ENCODE measurements at places on chromosomes 5 and 9.

GRCh38 chr5:168802337-168802736, 223.2 kb upstream of the PANK3 start:
- DNase-seq, result no peak

DNA sequence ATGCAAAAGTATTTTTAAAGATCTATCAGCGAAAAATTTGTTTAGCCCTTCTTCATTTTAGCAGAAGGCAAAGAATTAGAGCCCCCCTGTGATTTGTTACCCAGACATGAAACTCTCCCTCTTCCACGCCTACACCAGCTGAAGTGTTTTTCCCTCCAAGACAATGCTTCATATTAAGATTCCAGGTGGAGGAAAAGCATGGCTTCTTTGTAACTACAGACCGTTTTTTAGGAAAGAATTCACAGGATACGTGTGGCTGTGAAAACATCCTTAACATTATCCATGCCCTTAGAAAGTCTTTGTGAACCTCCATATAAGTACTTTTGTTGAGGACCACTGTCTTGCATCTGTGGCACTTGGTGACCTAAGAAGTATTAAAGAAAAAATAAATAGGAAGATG, 121.8 kb upstream of the MTAP start:
- no peak for DNase-seq

DNA sequence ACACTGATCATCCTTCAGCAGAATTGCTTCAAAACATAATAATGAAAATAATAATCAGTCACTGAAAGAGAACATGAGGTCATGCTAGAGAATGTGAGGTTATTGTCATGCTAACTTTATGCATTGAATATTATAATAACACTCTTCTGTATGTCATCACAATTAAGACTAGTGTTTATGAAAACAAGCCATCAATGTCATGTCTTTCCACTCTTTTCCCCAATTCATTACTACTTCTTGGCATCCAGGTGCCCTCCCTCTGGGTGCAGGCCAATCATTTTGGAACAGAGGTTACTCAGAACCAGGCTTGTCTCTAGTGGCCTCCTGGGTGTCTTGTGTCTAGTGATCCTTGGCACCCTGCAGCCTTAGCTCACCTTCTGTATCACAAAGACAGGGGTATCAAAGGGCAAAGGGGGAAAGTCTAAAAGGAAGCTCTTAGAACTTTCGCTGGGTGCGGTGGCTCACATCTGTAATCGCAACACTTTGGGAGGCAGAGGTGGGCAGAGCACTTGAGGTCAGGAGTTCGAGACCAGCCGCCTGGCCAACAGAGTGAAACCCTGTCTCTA, 217.6 kb upstream of the PIK3R1 start:
- DNase-seq, result no peak

DNA sequence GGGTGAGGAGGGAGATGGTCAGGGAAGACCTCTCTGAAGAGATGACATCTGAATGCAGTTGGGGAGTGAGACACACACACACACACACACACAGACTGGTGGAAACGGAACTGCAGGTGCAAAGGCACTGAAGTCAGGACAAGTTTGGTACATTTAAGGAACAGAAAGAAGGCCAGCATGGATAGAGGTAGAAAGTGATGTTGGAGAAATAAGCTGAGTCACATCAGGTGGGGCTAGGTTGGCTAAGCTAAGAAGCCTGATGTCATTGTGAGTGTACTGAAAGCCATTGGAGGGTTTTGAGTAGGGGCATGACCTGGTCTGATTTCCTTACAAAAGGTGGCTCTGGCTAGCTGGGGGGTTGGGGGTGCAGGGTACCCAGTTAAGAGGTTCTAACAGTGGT, 3.1 kb downstream of the BSPRY start:
- no peak for DNase-seq

DNA sequence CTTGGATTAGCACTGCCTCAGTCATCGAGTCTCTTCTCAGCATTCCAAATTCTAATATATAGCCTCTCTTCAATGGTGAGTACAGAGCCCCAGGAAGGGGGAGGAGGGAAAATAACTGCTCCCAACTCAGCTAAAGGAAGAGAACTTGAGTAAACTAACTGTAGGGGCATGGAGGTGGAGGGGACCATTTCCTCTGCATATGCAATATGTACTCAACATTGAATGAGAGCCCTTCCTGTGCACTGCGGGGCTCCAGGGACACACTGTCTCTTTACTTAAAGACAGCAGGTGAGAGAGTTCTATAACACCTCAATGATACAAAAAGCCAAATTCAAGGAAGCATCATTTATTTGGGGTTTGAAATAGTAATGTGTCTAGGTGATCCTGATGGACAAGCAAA, 75.1 kb downstream of the GNAQ start:
- no peak for DNase-seq

DNA sequence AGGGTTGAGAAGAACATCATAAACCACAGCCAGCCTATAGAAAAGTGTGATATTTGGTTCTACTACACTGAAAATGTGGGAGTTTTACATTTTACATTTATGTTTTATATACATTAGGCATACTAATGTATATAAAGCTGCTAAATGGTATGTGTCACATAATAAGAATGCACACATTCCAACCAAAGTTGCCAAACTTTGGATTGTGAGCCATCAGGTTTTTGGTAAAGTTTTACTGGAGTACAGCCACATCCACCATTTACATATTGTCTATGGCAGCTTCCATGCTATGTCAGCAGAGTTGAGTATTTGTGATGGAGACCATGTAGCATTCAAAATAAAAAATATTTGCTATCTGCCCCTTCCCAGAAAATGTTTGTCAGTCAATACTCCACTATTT, 23.1 kb upstream of the TARS1 start:
- no peak for DNase-seq

DNA sequence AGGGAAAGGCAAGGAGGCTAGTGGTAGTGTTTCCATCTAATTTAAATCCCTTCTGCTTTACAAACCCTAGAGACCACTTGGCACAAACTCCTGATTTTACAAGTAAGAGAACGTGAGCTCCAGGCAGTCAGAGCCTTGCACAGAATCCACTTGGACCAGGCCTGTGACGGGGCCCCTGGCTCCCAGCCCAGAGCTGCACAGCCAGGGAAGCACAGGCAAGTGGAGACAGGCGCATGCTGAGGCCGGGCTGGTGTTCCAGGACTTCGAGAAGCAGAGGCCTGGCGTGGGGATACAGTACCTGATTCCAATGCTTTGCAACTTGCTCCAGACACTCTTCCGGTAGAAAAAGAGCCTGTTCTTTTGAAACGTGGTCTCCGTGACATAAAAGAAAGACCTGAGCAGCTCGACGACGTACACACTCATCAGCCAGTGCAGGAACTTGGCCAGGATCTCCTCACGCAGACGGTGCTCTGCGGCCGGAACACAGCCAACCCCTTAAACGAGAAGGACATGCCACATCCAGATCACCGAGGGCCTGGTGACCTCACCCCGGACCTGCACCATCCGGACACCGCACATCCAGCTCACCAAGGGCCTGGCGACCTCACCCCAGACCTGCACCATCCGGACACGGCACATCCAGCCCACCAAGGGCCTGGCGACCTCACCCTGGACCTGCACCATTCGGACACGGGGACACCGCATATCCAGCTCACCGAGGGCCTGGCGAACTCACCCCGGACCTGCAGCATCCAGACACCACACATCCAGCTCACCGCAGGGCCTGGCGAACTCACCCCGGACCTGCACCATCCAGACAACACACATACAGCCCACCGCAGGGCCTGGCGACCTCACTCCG, 12.5 kb downstream of the TERT start:
- DNase-seq, result no peak

DNA sequence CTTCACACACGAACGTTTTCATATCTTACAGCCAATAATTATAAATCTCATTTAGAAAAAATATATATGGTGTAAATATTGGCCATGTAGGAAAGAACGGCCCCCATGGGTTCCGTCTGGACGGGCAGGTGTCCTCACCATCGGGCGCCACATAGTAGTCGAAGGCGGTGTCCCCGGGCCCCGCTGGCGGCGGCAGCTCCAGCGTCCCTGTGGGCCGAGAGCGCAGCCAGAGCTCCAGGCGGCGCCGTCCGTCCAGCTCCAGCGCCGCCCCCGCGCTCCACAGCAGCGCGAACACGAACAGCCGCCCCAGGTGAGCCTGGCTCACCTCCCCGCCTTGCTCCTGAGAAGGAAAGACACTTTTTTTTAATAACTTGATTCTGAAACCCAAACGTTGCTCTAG, 134.6 kb downstream of the DNAH5 start:
- no peak for DNase-seq

DNA sequence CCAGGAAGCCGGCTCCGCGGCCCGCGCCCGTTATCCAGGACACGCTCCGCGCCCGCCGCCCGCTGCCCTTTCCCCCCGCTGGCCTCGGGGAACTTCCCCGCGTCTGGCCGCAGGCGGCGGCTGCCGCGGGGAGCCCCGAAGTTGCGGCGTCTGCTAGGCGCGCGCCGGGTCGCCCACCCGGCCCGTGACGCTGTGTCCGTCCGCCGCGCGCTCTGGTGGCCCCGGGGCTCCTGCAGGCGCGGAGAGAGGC, 621 bp upstream of the GCNT4 start:
- no peak for DNase-seq

- no peak for DNase-seq
Observed at GRCh38 chr5:79396265-79396664, 117.7 kb downstream of the HOMER1 start.

- DNase-seq, result no peak
Observed at GRCh38 chr9:126618190-126618584, 4.5 kb downstream of the LMX1B start.

- no peak for DNase-seq
Observed at GRCh38 chr5:175658299-175659145, 651 bp downstream of the HRH2 start.

GRCh38 chr5:145915970-145916638, 20.3 kb upstream of the SH3RF2 start:
- no peak for DNase-seq

GRCh38 chr9:73154722-73155121, 3.1 kb downstream of the ANXA1 start:
- no peak for DNase-seq

DNA sequence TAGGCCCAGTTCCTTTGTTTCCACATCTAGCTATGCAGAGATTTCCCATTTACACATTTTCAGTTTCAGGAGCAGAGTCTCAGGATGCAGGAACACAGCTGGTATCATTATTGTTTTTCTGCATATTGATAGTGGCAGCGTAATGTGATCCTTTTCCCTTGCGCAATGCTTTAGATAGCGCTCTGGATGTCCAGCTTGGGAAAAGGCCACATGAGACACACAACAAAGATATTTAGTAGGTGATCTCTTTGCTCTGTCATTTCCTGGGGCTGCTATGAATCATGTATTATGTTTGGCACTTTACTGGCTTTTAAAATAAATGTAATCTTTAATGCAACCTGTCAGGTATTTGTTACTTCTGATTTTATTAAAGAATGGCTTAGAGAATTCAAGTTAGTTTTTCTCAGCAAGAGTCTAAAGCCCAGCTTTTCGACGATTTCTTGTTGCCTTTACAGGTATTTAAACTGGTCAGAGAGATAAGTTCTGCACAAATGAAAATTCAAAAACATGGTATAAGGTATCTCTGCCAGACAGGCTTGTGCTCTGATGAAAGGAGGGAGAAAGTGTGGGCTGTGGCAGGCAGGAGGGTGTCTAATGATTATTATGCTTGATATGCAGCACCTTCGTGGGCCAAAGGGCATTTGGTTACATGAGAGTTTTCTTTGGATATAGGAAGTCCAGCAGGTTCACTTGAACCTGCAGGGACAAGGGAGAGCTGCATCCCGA, 42.2 kb downstream of the PTTG1 start:
- DNase-seq, result no peak

GRCh38 chr9:5910413-5911057, 19.8 kb downstream of the MLANA start:
- DNase-seq, result no peak

- no peak for DNase-seq
Observed at GRCh38 chr5:38790891-38791290, 54.9 kb upstream of the OSMR start.

- DNase-seq, result no peak
Observed at GRCh38 chr9:69919461-69920061, 98.9 kb downstream of the CFAP95 start.

DNA sequence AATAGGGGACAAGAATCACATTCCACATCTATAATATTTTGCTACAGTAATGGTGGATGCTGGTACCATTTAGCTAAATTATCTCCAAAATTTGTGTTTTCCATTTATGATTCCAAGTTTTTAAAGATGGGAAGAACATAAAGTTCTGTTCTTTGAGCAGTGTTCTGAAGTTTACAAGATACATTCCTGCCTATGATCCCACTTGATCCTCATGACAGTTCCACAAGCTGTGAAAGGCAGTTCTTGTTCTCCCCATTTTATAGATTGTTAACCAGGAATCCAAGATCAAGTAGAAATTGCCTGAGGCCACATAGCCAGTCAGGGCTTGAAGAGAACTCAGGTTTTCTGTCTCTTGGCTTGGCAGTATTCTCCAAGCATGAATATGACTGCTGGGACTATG, 257.3 kb downstream of the NR3C1 start:
- no peak for DNase-seq

GRCh38 chr9:133524146-133524545, 613 bp downstream of the MYMK start:
- DNase-seq, result no peak

DNA sequence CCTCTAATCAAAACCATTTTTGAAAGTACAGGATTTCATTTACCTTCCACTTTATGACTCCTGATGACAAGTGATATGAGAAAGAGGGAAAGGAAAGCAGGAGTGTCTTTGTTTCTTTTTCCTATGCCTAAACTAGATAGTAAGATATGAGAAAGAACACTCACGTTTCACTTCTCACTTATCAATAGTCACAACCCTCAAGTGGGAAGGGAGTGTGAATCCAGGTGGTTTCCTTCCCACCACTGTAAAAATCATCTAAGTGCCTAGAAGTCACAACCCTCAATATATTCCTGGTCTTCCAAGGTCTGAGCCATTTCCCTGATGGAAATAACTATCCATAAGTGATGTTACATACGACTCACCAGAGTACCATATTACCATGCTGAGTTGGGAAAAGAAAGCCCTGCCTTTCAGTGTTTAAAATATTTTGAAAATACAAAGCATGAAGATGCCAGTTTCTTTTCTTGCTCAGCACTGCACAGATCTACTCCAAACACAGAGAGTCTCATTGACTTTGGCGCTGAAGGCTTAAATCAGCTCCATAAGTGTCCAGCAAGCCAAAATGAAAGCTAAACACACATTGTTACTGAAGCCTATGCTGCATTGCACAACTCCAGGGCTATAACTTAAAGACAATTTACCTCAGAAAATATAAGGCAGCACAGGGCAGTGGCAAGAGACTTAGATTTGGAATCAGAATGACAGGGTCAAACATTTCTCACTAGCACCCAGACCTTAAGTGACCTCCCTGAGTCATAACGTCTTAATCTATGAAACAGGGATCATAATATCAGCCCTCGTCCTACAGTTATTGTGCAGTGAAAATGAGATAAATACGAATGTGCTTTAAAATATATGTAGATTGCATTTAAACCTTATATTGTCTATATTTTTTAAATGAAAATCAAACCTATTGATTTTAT, 301.2 kb downstream of the KIAA0825 start:
- DNase-seq, result no peak

GRCh38 chr5:133520062-133520461, 92.3 kb downstream of the FSTL4 start:
- no peak for DNase-seq

Measured in hypothalamus (tissue), 51 donors.